SJSA1 (cell line): ENCODE measurements at places on chromosomes 5 and 9. TPM values are rescaled to one million over a fixed set of nuclear protein-coding genes. Genes with fewer than 3 reads are reported as not detected.

DNA sequence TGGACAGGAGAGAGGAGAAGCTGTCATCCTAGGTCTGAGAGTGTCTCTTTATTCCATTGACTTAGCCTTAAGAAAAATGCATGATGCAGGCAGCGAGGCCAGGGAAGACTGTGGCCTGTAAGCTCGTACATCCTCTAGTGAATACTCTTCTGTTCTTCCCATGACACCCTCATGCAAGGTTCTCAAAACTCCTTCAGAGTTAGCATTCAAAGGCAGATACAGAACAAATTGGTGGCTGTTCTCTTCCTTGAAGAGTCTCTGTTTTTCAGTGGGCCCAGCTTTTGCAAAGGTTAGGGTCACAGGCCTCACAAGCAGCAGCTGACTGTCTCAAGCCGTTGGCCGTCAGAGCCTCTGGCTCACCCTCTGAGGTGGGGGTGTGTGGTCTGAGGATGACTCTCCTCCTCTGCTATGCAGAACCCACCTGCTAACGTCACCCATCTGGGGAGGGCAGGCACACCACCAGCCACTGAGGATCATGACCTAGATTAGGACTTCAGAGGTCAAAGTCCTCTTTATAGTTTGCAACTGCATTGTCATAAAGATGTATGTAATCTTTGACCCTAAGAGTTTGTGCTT, 15.1 kb downstream of the ADCY2 start:
- no peak for DNase-seq

Gene ZNG1F
- 2.8 and 6.0 TPM in 2 replicates for total RNA-seq

Gene PRSS3
- total RNA-seq: not detected in 2 replicates

DNA sequence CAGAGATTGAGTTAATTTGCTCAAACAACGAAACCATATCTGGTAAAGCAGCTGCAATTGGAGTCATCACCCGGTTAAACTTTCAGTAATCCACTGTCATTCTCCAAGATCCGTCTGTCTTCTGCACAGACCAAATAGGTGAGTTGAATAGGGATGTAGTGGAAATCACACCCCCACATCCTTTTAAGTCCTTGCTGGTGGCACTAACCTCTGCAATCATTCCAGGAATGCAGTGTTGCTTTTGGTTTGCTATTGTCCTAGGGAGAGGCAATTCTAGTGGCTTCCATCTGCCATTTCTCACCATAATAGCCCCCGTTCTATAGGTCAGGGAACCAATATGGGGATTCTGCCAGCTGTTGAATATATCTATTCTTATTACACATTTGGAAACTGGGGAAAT, 14.6 kb upstream of the BTF3 start:
- DNase-seq: no peak

DNA sequence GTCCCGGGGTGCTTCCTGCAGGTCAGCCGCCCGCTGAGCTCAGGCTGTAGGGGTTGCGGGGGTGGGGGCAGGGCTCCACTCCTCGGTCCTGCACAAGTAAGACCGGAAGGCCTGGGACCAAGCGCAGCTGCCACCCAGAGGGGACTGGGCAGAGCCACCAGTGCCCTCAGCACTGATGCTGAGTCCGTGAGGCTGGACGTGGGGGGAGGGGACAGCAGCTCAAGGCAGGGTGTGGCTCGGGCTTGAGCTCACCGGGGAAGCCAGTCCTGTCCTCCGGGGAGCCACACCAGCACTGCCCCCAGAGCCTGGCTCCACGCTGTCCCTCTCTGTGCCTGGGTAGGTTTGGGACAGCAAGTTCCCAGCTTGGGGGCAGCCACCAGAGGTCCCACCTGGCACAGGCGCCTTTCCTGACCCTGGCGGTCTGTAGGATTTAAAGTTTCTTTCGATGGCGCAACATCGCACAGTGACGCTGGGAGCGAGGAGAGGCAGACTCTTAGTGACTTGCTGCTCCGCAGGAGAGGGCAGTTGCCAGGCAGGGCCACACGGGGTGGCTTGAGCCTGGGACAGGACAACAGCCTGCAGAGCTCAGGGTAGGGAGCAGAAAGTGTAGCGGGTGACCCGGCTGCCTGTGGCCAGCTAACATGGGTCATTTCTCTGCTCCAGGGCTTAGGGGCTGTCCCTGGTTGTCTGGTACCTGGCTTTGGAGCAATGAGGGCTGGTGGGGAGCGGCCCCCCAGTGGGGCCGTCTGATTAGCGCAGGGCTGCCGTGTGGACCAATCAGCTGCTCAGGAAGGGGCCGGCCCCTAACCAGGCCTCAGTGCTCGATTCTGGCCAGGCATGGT, 5.7 kb downstream of the LCN1 start:
- peak; percentile 31 for DNase-seq
